ENCODE measurements at places on chromosomes 11 and 22.

DNA sequence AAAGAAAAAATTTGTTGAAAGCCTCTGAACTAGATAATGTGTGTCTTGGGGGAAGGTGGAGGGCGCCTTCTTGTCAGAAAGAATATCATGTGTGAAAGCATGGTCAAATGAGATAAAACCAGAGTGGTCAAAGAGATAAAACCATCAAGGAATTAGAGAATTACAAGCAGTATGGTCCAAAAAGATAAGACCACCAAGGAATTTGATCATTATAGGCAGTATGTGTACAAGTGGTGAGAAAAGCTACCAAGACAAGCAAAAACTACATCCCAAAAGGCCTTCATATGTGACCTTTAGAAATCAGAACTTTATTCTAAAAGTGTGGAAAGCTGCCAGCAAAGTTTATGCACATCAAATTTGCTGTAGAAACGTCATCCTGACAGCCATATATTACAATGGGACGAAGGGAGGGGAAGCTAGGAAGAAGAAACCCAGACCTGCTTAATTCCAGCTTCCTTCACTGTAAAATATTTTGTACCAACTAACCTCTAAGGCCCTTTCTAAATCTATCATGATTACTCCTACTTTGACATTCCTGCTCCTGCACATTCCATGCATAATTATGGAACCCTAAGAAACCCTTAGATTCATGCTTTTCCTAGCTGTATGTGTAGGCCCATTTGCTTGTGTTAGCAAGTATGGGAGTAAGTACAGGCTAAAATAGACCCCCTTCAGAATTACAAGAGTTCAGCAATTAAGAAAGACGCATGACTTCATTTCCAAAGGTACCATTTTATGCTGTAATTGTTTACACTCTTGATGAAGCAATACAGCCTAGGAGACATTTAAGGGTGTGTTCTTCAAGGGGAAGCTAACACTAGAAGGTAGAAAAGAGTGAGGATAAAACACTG is 51.6 kb downstream of the LGR4 start:
- DNase-seq, result no peak

DNA sequence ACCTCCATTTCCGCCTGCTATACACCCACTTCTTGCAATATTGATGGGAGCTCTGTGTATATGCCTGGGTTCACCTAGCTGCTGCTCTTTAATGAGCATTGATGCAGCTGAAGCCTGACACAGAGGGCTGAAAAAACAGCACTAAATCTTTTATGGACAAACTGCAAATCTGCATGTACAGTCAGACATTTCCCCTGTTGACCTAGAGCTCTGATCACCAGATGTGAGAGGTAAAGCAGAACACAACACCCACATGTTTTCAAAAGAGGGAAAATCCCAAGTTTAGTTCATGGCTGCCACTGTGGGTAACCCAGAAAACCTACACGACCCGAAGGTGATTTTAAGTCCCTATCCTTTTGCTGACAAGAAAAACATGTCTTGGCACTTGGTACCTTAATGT is 303.0 kb upstream of the PITPNB start:
- DNase-seq, result peak; percentile 16

- no peak for DNase-seq
Observed at GRCh38 chr22:45107671-45108070, 56.1 kb upstream of the NUP50 start.

DNA sequence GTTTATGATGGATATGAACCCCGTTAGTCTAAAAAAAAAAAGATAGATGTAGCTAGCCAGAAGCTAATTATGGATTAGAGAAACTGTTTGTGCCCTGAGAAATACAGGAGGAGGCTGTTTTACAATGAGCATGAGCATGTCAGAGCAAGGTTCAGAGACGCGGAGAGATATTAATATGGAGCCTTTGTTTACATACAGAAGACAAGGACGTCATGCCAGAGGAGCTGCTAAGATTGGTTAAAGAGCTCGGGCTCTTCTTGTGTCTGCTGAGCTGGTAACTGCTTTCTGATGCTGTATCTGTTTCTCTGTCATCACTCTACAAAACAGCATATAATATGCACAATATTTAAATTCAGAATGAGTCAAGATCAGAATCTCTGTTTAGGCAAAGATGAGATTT is 24.9 kb upstream of the CCDC89 start:
- no peak for DNase-seq

- DNase-seq, result peak; percentile 39
Observed at GRCh38 chr11:102564110-102564509, 33.6 kb upstream of the MMP7 start.

- DNase-seq, result no peak
Observed at GRCh38 chr11:126145954-126146353, 65.5 kb downstream of the RPUSD4 start.
